ENCODE measurements at places on chromosomes 7 and 10.

GRCh38 chr10:103188853-103189252 lies 4.2 kb downstream of the NT5C2 start:
- no peak for DNase-seq

GRCh38 chr7:101875283-101875846 lies 57.9 kb downstream of the CUX1 start:
- no peak for DNase-seq

DNA sequence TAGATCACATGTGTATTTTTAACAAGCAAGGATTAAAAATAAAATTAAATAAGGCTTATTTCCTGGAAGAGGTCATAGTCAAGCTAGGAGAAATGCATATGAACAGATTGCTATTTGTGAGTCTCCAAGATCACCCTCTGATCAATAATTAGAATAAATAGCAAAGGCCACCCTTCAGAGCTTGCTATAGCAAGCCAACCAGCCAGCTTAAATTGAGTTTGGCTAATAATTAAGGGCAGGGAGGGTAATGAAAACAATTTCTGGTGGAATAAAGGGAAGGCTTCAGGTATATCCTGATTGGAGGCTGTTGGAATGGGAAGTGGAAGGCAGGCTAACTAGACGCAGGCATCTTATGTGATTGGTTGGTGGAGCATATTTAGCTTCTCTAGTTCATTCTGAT lies 403.5 kb downstream of the ARL4A start:
- no peak for DNase-seq

GRCh38 chr7:90570373-90570959 lies 25.7 kb upstream of the CDK14 start:
- DNase-seq: no peak

GRCh38 chr7:122886357-122887081 lies at the start of gene CADPS2:
Gene CADPS2 (minus strand): TSS chr7:122886460. CDS start chr7:122886337, 123 bp downstream.
- peak; percentile 93 for DNase-seq

DNA sequence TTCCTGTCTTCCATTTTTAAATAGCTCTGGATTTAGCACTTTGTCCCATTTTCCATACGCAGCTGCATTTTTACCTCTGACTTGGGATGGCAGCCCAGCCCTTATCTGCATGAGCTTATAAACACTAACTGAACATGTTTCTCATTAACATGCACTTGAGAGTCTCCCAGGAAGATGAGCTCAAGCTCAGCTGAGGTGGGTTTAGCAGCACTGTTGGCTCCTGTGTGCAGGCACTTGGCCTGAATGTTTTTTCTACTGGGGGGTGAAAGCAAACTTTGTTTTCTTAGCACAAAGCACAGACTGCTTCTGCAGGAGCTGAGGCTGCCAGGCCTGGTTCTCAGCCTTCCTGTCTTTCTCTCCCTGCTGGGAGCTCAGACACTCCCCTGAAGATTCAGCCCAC lies 1093.6 kb upstream of the AUTS2 start:
- no peak for DNase-seq

DNA sequence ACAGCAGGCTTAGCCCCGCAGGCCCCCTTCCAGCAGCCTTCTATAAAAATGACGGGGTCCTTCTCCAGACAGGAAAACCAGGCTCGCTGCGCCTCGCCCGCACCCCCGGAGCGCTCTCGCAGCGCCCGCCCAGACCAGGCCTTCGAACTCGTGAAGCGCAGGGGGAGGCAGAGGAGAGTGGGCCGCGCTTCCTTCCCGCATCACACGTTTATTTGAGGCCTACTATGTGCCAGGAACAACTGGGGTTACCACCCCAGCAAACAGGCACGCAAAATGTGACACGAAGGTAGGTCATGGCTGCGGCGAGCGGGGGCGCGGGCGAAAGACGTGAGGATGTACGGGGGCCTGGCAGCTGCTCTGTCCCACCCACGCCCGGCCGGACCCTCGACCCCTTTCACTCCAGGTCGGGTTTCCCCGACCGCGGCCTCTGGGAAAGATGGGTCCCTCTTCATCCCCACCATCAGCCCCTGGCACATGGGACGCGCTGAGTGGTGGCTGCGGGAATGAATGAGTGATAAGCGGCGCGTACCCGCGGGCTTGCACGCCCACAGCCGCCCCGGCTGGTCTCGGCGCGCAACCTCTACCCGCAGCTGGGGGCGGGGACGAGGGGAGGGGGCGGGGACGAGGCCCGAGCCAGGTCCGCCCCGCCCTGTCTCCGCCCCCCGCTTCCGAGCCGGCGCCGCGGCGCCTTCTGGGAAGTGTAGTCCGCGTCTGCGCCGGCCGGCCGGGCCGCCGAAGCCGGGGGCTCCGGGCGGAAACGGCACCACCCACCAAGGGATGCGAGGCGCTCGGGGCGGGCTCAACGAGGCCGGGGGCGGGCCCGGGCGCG lies 59.1 kb downstream of the ZNF467 start:
- no peak for DNase-seq

GRCh38 chr10:121378251-121378801 lies 219.9 kb downstream of the FGFR2 start:
- no peak for DNase-seq

GRCh38 chr7:82602066-82602465 lies 158.5 kb upstream of the CACNA2D1 start:
- DNase-seq: no peak

DNA sequence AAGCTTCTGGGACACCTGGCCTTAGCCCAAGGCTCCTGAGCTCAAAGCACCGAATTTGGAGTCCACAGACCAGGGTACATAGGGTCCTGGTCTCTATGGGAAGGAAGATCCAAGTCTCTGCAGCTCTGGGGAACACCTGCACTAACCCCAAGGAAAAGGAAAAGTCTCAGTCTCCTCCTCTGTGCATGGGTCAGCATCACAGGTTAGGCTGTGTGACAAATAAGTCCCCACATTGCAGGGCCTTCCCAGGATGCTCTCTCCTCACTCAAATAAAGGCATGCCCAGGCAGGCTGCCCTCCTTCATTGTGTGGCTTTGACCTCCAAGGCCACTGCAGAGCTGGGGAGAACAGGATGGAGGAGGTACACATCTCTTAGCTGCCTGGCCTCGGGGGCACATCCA lies 121.0 kb upstream of the ZMIZ1 start:
- DNase-seq: no peak

- peak; percentile 17 for DNase-seq
These were observed 1.1 kb upstream of the HOXA13 start for GRCh38 chr7:27200761-27201579.

- DNase-seq: no peak
These were observed 852.9 kb downstream of the SORCS1 start for GRCh38 chr10:106311590-106311989.

- no peak for DNase-seq
These were observed 812 bp downstream of the DOCK1 start for GRCh38 chr10:126905776-126906703.

- DNase-seq: no peak
These were observed 14.9 kb downstream of the RHEB start for GRCh38 chr7:151504715-151505326.

DNA sequence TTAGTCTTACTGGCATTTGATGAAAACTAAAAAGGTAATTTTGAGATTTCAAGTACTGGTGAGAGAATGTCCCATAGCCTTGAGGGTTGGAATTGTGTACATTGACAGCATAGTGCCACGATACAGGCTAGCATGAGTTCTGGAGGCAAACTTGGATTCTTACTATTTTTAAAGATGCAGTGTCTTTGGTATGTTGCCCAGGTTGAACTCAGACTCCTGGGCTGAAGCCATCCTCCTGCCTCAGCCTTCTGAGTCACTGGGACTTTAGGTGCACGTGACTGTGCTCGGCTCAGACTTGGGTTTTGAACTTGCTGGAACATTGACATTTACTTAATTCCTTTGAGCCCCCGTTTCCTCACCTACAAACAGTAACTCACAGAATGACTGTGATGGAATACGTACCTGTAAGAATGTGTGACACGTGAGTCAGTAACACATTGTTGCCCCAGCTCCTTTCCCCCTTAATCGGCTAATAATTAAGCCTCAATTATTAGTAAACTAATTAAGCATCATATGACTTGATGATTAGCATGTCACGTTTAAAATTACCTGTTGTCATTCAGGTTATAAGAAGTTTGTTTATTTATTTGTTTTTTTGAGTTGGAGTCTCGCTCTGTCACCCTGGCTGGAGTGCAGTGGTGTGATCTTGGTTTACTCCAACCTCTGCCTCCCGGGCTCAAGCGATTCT lies 10.6 kb downstream of the DNAJB6 start:
- DNase-seq: no peak

DNA sequence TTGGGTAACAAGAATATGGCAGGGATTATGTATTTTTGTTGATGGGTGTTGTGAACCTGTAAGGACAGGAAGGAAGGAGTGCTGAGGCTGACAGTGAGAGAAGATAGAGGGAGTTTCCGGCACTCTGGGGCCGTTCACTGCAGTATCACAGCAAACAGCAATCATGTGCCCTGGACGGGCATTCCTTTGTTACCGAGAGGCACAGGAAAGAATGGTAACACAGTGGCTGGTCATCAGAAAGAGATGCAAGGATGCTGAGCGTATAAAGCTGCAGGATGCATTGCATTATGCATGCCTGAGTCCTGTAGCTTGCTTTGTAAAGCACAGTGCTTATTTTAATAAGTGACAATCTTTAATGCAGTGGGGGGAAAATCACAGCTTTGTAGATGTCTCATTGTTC lies 286.8 kb downstream of the RPS24 start:
- DNase-seq: no peak

DNA sequence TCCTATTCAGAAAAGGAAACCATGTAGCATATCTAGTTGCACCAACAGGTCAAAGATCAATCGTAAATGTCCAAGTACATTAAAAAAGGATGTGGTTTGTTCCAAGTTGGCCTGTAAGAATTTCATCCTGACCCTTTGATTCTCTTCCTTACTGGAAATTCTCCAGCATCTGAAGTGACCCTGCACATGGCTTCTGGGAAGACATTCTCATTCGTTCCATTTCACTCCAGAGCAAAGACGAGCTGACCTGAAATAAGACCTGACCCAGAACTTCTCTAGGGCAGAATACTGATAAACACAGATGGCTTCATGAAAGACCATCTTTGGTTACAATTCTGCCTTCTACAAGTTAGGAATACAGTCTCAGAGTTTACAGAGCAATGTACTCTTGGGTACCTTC lies 39.8 kb downstream of the ASB4 start:
- DNase-seq: no peak

- no peak for DNase-seq
These were observed 76.5 kb downstream of the TNS3 start for GRCh38 chr7:47505312-47506007.

DNA sequence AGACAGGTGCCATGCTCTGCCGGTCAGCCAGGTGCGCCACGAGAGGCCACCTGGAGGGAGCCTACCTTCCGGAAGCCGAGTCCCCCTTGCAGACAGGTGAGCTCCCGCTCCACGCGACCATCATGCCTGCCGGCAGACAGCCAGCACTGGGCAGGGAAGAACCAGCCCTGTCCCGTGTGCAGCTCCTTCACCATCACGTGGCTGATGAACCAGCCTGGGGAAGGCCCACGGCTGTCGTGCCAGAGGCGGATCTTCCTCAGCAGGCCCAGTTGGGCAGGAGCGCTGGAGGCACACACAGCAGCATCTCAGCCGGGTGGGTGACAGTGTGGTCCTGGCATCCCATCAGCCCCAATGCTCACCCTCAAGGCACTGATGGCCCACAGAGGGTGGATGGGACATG lies 108.9 kb downstream of the PKD1L1 start:
- no peak for DNase-seq

GRCh38 chr10:51230887-51231585 lies 156.7 kb downstream of the PRKG1 start:
- DNase-seq: no peak

DNA sequence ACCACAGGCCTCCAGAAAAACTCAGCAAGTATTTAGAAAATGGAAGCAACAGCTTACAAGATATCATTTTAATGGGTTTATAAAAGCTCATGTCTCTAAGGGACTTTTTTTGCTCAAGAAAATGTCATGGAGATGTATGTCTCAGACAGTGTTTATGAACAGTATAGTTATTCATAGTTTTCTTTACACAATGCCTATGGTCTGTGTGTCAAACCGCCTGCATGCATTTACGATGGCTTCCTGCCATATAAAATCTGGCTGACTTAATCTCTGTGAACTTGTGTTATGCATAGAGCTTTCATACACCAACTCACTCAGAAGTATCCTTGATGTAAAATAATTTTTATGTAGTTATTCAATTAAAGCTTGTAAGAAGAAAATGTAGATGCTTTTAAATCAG lies 1314.2 kb upstream of the LRRTM3 start:
- no peak for DNase-seq

DNA sequence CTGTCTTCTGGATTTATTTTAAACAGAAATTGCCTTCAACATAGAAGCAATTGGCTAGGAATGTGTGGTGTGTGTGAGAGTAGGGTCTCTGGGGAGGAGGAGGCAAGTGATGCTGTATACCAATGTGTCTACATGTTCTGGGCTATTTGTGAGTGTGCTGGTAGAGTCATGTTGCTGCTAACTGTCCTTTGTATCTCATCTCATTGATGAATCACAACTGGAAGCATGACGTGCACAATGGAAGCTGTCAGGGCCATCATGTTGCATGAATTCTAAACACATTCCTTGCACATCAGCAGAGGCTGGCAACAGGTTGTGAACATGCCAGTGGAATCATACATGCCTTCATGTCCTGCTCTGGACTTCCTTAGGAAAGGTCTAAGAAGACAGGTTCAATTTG lies 199.7 kb downstream of the BMPER start:
- no peak for DNase-seq

GRCh38 chr10:13165177-13165576 lies 3.8 kb downstream of the MCM10 start:
- no peak for DNase-seq

DNA sequence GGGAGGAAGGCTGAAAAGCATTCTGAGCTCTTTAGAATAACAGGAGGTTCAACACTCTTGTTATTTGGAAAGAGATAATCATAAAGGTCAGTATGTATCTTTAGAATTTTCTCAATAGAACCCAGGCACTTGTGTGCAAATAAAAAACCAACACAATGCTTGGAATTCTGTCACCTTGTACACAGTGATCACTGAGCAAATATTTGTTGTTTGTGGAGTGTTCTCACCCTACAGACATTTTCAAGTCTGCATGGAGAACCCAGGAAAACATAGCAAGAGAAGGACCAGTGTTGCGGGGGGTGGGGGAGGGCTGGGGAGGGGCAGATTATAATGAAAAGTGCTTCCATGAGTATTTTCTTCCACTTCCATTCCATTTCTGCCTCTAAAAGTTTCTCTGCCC lies 87.4 kb downstream of the FAM107B start:
- DNase-seq: no peak

DNA sequence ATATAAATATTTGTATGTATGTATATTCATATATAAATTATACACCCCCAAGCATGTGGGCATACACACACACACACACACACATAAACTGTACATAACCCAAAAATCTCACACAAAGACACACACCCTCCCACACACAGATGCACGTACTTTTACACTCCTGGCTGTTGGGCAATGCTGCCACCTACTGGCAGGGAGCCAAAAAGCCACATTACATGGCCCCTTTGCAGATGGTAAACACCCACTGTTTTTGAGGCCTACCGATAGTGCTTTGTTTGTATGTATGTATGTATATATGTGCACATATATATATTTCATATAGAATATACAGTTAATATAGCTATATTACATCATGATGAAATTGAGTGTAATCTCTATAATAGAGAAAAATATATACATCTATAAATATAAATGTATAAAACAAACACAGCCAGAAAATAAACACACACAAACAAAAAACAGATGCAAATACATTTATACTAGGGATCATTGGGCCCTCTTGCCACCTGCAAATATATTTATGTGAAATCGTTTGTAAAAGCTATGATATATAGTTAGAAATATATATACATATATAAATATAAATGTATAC lies 120.1 kb upstream of the ACBD5 start:
- DNase-seq: peak; percentile 59

- DNase-seq: peak; percentile 99
These were observed 67.5 kb upstream of the INSIG1 start for GRCh38 chr7:155230169-155230593.

Data from SW480 (cell line).